ENCODE measurements at places on chromosomes 6 and 20.

GRCh38 chr6:24797596-24798216 is 1.0 kb downstream of the ARMH2 start:
- DNase-seq = no peak

- DNase-seq = no peak
Measured at GRCh38 chr6:30830438-30830837, 53.9 kb upstream of the DDR1 start.

DNA sequence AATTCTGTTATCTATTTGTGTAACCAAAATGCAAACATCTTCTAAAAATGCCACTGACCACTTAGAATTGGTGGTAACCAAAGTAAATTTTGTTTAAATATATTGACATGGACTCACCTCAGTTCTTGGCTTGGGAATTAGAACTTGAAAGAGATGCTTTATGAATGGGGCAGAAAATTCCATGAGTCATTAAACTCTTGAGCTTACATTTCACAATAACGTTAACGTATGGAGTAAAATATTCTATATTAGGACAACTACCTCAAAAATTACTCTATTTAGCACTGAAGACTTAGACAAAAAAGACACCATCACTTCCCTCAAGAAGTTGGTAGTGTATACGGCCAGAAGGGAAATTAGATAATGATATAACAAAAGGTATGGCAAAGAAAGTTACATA is 752.2 kb upstream of the MARCKS start:
- no peak for DNase-seq

DNA sequence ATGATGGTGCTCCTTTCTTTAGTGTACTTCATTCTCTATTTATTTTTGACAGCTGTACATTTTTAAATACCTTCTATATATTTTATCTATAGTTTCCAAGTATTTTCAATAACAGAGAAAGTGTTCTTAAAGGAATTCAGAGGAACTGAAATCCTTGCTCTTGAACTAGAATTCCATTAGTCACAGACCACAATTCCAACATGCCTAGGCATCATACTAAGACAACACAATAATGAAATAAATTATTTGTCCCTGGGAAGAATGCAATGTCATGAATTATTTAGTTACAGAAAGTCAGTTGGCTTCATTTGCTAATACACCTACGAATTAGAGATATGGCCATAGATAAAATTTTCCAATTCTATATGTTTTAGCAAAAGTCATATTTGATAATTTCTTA is 671.2 kb downstream of the EPHA7 start:
- no peak for DNase-seq

DNA sequence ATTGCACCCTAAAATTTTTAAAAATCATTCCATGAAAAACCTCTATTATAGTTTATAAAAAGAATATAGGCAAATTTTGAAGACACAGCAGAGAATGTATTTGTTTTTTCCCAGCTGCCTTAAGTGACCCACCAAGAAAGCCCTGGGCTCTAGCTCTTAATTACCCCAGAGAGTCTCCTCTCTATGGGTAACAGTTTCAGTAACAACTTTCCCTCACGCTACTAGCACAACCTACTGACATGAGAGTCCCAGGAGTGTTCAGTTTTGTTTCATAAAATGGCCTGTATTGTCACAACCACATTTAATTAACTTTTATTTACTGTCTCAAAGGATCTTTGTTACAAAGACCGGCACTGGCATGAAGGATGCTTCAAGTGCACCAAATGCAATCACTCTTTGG is 41.5 kb downstream of the FHL5 start:
- DNase-seq = no peak

DNA sequence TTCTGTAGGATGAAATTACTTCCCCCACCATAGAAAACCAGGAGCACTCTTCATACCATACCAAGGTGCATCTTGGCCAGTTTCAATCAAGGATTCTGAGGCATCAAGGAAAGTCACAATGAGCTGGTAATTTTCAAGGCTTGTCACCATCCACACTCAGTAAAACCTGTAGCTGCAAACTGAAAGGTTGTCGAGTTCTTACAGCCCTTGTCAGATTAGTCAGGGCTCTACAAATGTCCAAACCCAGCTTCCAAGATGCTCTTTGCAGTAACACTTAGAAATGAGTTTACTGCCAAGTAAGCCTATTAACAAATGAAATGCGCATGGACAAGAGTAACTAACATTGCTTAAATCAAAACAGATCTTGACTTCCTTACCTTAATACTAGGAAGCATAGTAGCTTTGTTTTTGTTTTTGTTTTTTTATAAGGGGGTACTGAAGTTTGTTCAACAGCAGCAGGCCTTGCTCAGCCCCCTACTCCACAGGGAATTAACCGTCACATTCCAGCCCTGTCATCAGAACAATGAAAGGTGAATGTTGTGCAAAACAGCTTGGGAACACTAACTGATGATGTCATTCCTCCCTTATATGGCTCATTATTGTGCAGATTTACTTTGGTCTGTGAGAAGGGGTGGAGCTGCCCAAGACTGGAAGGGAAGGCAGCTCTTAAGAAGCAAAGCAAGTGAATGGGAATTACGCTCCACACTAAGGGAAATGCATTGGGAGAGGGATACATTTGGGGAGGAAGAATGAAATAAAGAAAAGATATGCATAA is 49.9 kb upstream of the TMEM30A start:
- no peak for DNase-seq

- no peak for DNase-seq
Measured at GRCh38 chr6:6219716-6220115, 100.7 kb downstream of the F13A1 start.

- no peak for DNase-seq
Measured at GRCh38 chr6:34378470-34378869, 14.0 kb downstream of the NUDT3 start.

GRCh38 chr20:37598100-37598543 is 70.4 kb upstream of the BLCAP start:
- no peak for DNase-seq

DNA sequence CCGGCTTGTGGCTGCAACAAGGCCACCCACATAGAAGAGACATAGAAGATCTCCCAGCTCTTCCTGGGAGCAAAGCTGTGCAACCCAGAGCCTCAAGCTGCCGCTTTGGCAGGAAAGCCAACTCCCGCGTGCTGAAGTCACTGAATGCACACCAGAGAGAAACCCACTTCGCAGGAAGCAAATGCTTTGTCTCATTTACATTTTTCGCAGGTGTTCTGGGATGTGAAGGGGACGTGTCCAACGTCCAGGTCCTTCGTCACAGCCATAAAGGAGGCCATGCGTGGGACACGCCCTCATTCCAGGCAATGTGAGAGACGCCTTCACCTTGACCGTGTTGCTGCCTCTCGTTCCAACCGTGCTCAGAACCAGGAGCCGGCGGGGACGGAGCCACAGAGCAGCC is 24.4 kb downstream of the KCNQ2 start:
- no peak for DNase-seq

GRCh38 chr6:163721435-163721834 is 306.9 kb downstream of the QKI start:
- no peak for DNase-seq

DNA sequence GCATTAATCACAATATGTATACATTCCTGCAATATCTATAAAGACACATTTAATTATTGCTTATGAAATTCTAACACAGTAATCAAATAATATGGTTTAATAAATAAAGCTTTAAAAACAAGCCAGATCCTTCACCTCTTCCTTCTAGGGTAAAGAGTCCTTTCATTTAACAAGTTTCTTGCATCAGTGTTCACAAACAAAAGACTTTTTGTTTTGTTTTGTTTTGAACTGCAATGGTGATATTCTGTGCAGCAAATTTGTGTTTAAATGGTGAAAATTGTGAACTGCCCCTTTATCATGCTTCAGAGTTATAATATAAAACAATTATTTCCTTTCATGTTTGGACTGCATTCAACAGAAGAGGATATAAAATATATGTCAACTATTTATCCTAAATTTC is 177.3 kb downstream of the EPHA7 start:
- no peak for DNase-seq

- DNase-seq = no peak
Measured at GRCh38 chr6:16704401-16705045, 56.7 kb downstream of the ATXN1 start.

GRCh38 chr6:107386340-107386739 is 73.0 kb downstream of the PDSS2 start:
- DNase-seq = no peak

DNA sequence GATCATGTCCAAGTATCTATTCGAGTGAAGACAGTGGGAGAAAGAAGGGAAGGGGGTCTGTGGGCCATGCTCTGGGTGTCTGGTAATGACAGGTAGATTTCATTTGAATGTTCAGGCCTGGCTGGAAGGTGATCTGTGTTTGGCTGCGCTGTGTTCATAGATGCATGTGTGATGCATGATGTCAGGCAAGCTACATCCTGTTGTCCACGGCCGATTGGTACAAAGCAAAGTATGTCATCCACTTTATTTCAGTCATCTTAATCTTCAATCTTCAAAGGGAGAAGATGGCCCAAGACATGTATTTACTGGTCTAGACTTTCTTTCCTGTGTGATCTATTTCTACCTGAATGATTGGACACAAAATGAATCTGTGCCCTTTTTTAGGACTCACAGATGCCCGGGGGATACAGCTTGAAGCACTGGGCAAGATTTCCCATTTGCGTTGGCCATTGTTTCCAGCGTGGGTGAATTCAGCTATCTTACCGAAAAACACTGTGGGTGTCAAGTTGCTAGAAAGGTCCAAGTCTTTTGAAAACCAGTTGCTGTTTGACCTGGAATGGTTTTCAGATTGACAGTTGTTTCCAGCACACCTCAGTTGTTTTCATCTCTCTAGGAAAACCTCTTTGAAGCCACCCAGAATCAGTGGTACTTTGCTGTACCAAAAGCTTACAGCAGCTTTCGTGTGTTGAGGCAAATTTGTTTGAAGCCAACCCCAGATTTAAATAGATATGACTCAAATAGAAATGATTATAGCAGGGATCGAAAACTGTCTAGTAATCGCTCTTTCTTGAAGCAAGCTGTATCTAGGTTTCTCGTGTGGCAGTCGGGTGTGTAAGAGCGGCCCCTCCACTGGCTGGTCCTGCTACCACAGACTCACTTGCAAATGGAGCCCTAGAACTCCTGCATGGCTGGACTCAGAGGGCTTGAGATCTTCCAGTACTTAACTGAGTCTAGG is 27.2 kb downstream of the DUSP22 start:
- no peak for DNase-seq

DNA sequence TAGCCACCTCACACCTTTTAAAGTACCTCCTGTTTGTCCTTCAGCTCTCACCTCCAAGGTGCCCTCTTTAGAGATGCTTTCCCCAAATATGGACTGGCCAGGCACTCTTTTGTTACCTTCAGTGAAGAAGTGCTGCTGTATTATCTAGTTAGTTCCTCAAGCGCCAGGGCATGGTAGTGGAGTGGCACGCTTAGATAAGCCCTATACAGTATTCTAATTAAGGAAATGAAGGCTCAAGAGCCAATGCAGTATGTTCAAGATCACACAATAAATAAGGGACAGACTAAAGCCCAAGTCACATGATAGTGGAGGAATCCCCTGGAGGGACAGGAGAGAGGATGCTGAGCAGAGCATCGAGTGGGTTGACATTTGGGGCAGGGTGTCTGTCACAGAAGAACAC is 28.5 kb upstream of the GFOD1 start:
- no peak for DNase-seq

GRCh38 chr6:109448615-109449014 is 7.0 kb downstream of the MICAL1 start:
- no peak for DNase-seq

GRCh38 chr6:34546551-34547321 is 9.4 kb downstream of the SPDEF start:
- DNase-seq = no peak

DNA sequence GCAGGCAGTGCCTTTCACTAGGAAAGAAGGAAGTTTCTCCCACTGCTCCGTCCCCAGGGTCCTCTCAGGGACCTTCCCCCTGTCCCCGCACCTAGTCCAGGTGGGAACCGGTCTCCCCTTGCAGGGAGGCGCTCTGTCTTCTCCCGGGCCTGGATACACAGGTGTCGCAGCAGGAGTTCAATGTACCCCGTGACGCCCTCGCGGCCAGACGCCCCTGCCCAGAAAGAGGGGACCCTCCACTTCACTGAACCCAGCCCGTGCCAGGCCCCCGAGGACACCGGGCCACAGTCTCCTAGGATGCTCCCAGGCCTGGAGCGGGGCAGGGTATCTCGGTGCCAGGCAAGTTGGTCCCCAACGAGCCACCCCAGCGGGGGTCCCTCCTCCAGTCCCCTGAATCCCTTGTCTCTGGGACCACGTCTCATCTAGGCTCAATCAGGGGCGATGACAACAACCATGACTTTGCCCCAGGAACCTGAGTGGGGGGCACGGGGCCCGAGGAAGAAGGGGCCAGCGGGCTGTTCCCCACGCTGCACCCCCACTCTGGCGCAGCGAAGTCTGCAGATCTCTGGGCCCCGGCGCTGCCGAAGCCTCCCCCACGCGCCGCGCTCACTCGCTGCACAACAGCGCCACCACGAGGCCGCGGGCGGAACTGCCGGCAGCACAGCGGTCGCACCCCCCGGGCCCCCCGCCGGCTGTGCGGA is 103.0 kb downstream of the EDN3 start:
- DNase-seq = peak; percentile 55

DNA sequence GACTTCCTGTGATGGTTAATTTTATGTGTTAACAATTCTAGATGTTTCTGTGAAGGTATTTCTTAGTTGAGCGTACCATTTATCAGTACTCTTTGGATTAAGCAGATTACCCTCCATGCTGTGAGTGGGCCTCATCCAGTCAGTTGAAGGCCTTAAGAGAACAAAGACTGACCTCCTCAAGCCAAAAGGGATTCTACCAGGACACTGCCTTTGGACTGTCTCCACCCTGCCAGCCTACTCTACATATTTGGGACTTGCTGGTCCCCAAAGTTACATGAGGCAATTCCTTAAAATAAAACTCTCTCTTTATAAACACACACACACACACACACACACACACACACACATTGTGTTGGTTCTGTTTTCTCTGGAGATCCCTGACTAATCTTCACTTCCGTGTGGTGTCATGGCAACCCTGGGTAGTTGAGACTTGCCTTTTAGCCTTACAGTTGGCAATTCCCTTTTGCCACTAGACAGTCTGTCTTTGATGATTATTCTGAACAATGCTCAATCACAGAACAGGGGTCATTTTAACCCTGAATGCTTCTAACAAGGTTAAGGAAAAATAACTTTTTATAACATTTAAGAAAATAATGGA is 32.2 kb downstream of the MRAP2 start:
- no peak for DNase-seq

DNA sequence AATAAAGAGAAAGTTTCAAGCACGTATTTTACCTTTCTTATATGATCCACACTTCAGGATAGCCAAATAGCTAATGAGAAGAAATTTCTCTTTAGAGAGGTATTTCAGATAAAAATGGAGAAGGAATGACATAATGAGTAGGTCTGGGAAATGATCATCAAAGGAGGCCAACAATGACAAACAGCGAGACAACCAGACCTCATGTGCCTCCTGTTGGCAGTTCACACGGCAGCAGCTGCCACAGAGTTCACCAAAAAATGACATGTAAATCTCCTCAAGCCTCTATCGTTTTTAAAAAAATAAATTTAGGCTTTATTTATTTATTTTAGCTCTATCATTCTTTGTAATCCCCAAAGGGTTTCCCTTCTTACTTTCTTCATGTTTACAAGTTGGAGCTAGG is 47.7 kb downstream of the SLC2A12 start:
- no peak for DNase-seq

Measured in stimulated activated CD4-positive, alpha-beta T cell treated with anti-CD3 and anti-CD28 coated beads, Interleukin-1b, Interleukin-23, amount 100 ng/mL, for 24 hours (primary cell).